Fibroblast of upper back skin (primary cell): ENCODE measurements at places on chromosomes 3 and 15.
A peak's percentile ranks its signal among the peaks of the same experiment; 100 is the strongest.

GRCh38 chr15:33453761-33454160 lies 143.0 kb downstream of the RYR3 start:
- DNase-seq: no peak

- no peak for DNase-seq
These were observed 142.6 kb downstream of the PLCL2 start for GRCh38 chr3:17027318-17027717.

DNA sequence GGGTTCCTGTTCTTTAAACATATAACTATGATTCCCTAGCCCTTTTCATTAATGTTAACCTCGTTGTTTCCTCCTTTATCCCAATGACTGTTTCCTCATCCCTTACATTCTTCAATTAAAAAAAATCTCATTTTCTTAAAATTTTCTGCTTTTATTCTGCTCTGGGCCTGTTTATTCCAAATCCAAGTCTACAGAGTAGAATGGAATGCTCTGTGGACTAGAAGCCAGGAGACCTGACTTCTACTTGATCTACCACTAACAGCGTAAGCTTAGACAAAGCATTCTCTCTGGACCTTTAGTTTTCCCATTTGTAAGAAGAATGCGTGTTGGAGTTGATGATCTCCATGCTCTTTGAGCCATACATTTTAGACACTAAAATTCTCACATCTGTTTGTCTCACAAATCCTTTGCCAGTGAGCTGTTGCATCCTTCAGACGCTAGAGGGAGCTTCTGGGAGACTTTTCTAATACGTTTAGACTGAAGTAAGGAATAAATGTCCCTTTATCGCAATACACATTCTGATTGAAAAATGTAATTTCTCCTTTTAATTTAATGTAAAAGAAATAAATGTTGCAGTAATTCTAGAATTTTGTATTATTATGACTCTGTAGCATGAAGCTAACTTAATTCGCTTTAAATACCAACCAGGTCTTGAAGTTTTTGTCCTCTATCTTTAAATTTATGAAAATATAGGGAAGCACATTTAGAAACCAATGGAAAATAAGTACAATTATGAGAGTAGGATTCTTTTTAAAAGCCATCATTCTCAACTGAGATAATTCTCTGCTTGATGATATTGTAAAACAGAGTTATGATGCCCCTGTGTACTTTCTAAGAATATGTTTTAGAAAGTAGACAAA lies 21.7 kb upstream of the GMNC start:
- DNase-seq: peak; percentile 56

DNA sequence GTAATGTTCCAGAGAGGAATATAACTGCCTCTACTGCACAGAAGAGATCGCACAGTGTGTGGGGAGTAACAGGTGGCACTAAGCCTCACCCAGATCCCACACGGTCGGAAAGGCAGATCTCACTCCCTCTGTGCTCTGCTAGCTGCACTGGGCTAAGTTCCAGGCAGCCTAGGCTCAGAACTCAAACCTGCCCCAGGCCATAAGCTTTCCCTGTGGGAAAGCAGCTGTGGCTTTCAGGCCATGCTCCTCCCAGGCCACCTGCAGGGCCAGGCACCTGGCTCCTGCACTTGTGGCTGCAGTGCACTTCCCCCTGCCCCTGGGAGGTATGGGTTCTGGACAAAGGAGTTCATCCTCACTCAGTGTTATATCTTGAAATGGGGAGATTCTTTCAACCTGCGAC lies 27.5 kb downstream of the PCCB start:
- no peak for DNase-seq
